ENCODE measurements at places on chromosomes 2 and 18.

- DNase-seq: no peak
Observed at GRCh38 chr2:47336259-47337238, 66.4 kb upstream of the MSH2 start.

DNA sequence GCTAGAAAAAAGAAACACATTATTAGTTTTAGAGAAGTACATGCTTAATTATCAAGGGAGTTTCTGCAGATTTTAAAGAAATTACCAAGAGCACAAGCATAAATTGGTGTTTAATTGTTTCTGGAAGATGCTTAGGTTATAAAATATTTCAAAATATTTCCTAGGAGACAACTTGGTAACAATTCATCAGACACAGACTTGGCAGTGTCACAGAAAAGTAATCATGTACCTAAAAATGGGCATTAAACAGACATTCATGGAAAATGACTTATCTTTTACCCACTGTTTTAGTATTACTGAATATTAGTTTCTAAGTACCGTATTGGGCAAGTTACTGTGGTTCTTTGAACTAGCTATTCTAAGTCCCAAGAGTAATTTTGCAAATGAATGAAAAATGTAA is 428.8 kb upstream of the LYPD1 start:
- no peak for DNase-seq

DNA sequence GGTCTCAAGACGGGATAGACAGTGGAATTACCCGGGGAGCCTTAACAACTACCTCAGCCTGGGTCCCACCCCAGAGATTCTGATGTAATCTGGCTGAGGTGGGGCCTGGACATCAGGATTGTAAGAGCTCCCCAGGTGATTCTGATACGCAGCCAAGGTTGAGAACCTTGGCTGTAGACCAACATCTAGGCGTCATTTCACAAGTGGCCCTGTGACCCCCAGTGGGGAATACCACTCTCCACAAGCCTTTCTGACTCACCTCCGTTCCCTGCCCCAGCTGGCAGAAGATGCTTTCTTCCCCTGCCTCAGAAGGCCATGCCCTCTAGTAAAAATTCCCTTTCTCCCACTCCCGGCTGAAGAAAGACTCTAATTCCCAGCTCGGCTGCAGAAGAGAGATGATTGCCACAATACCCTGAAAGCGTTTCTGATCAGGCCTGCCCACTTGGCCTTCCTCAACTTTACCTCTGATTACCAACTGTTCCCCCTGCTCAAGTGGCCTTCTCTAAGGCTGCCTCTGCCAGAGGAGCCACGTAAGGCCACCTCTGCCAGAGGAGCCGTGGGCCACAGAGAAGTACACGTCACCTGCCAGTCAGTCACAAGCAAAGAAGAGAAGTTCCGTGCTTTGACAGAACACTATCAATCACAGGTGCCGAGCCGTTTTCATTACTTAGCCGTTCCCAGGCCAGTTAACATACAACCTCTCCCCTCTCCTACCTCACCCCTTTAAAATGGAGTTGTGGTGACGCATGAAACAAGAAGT is 116.8 kb upstream of the PKDCC start:
- DNase-seq: no peak

DNA sequence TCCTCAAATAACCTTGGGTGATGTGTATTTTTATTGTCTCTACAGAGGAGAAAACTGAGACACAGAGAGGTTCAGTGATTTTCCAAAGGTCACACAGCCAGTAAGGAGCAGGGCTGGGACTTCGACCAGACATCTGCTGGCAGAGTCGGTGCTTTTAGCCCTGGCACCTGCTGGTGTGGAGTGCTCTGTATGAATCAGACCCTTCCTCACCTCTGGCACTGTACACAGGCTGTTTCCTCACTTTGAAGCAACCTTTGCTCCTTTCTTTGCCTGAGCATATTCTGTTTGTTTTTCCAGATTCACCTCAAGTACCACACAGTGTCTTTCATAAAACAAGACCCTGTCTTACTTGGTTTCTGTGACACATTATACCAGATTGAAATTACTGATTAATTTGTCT is 107.9 kb downstream of the DPP10 start:
- no peak for DNase-seq

DNA sequence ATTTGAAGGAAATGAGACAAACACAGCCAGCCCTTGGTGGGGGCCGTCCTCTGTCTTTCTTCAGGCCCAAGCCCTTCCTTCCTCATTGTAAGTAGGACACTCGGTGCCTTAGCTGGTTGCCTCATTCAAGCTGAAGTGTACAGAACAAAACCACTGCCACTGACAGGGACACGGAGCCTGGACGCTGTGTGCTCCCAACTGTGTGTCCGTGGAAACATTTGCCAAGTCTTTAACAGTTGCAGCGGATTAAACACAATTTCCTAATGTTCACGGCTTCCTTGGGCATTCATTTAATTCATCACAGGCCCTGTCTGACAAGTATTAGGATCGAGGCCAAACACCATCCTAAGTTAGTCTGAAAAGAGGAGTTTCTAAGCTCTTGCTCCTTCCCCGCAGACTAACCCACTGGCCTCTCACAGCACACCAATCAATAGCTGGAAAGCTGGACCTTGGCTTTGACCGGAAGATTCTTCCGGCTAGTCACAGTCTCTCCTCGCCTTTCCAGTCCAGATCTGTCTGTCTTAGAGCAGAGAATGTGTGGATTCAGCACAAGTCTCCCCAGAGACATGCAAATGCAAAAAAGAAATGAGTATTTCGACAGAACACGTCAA is 68.7 kb upstream of the ACSL3 start:
- DNase-seq: no peak

- DNase-seq: no peak
Observed at GRCh38 chr18:27713037-27713737, 463.7 kb downstream of the CDH2 start.

GRCh38 chr2:70765507-70765906 is 2.5 kb downstream of the ADD2 start:
- DNase-seq: no peak

DNA sequence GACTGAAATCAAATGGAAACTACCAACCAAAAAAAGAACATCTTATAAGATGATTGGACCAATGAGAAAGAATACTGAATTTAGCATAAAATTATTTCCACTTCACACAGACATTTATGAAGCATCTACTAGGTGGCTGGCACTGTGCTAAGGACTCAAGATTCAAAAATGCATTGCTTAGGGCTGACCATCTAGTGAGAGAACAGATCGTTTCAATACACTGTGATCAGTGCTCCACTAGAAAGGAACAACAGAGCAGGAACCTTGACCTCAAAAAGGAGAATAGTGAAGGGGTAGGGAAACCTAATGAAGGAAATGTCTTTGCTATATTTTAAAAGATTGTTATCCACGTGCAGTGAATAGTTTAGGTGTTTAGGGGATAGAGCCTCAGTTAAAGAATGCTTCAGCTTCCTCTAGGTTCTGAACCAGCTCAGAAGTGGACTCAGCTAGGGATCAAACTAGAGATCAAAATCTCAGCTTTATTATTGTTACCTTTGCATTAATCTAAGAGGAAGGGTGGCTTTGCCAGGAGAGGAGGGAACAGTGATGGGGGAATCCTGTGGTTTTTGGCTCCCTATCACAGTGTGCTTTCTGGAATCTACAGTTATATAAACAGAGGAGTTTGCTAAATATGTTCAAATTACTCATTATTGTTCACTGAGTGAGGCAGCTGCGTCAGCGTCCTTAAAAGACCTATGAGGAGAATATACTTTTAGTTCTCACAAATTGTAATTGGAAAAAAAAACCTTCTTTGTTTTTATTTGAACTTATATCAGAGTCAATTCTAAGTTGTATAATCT is 16.2 kb upstream of the BBS5 start:
- no peak for DNase-seq

DNA sequence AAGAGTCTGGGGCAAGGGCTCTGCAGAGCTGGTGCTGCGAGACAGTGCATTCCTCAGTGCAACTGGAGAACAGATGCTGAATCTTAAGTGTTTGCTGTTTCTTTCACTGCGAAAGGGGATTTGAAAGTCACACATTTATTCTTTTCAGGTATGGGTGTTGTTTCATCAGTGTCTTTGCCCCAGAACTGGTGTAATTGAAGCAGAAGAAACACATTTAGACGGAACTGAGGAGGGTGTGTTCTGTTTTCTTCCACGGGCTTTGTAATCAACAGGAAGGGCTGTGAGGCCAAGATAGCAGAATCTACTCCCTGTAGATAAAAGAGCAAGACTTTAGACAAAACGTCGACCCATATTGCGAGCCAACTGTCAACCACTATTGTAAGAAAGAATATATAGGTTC is 151.9 kb downstream of the EPHA4 start:
- DNase-seq: no peak

DNA sequence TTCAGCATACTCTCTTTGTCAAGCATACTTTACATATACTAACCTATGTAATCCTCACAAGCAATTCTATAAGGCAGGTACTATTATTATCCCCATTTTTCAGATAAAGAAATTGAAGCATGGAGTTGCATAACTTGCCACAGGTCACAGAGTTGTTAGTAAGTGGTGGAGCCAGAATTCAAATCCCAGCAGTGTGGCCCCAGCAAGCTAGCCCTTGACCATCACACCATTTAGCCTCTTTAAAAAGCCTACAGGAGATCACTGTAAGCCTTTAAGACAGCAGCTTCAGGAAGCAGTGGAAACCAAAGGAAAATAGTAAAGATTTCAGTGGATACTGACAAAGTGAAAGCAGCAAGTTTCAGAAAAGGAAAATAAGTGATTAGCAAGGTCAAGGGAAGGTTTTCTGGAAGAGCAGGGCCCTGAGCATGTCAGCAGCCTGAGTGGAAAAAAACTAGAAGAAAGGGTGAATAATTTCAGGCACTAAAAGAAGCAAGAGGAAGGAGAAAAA is 11.7 kb downstream of the B4GALT6 start:
- DNase-seq: no peak

DNA sequence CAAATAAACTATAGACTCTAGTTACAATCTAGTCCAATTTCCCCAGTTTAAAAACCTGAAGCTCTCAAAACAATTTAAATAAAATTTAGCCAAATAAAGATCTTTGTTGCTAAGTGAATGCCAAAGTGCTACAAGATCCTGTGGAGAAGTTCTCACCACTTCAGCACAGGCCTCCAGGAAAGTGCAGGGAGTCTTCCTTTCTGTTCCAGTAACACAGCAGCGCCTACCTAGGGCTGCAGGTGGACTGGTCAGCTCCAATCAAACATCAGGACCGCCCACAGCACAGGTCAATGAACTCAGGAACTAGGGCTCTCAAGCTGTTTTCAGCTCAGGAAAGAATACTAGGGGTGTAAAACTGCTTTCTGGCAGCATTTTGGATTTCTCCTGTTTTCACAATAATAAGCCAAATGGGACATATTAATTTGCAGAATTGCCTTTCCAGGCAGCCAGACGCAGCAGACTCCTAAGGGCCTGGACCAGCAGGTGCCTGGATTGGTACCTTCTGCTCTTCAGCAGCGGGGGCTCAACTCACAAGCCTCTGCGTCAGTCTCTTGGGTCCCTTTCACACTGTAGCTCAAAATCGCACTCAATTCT is 1.5 kb downstream of the FAM110C start:
- DNase-seq: no peak

DNA sequence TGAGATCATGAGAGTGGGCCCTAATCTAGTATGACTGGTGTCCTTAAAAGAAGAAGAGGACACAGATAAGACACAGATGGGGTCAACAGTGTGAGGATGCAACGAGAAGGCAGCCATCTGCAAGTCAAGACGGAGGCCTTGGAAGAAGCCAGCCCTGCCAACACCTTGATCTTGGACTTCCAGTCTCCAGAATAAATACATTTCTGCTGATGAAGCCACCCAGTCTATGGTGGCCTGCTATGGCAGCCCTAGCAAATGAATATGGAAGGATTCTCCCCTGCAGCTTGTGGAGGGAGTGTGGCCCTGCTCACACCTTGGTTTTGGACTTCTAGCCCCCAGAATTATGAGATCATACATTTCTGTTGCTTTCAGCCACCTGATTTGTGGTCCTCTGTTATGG is 12.3 kb downstream of the CTIF start:
- DNase-seq: no peak

GRCh38 chr2:99754210-99754609 is 264.4 kb upstream of the REV1 start:
- DNase-seq: no peak

DNA sequence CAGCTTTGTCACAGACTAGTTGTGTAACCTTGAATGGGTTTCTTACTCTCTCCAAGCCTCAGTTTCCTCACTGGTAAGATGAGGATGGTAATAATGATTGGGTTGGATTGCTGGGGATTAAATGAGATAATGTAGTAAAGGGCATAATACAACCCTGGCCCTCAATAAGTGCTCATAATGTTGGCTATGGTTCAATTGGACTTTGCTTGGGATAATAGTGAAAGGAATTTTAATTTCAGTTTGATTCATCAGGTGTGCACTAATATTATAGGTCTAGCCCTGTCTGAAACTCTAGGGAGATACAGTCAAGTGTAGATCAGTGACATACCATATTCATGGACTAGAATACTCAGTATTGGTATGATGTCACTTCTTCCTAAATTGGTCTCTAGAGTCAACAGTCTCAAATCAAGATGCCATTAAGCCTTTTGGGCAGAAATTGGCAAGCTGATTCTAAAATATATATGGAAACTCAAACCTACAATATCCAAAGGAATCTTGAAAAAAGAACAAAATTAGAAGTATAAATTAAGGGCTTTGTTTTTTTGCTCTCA is 161.4 kb downstream of the SMAD7 start:
- DNase-seq: no peak

DNA sequence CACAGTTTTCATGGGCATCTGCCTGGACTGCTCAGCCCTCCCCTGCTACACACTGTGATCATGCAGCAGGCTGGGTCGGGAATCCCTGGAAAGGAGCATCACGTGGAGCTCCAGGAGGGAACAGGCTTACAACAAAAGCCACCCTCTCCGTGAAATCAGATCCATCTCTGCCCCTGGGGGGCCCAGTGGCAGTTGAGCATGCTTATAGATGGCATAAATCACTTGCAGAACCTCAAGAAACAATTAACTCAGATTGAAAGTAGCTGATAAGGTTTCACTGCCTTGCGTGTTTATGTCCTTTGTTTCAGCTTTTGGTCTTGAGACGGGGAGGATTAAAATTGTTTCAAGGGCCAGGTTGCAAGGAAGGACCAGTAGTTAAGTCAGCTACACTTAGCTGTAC is 354.8 kb upstream of the MEIS1 start:
- no peak for DNase-seq

GRCh38 chr2:46286715-46287114 is 10.5 kb upstream of the EPAS1 start:
- DNase-seq: no peak

- no peak for DNase-seq
Observed at GRCh38 chr2:230226051-230226551, 565 bp downstream of the SP140 start.

DNA sequence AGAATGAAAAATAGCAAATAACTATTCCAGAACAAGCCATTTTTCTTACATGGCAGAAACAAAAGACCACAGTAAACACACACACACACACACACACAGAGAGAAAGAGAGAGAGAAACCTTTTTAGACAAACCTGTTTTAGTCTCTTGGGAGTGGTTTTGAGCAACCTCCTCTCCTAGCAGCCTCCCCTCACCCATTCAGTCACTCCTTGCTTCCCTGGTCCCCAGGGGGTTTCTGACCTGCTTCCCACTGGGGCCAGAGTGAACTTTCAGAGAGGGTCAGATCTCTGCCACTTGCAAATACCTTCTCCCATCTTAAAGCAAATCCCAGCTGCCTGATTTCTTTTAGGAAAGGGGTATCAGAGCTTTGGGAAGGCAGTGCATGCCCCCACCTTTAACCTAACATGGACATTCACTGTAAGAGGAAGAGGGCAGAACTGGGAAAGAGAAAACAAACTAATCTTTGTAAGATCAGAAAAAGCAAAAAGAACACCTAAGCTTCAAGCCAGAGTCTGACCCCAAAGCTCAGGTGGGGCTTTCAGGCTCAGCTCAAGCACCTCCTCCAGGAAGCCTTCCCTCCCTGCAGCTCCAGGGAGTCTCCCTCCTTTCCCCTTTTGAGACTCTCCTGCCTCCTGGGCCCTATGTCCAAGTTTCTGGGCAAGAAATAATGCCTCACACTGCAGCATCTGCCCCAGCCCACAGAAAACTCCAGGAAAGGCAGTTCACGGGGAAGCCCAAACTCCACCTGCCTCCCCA is 2.7 kb downstream of the SDC1 start:
- no peak for DNase-seq

All from stimulated activated CD4-positive, alpha-beta T cell treated with anti-CD3 and anti-CD28 coated beads, Interleukin-1b, Interleukin-23, amount 100 ng/mL, for 48 hours (primary cell).